ENCODE measurements at places on chromosomes 6 and 20. TPM values are rescaled to one million over a fixed set of nuclear protein-coding genes. Genes with fewer than 3 reads are reported as not detected.

Gene ZNF337
- 16.4 TPM for total RNA-seq

Gene TTI1
- 16.5 TPM for total RNA-seq

Gene NPEPL1
- total RNA-seq = 28.6 TPM

Gene PPP1R16B
- under 0.01 TPM for total RNA-seq

Gene MTHFD1L
- total RNA-seq = 20.1 TPM

Gene PACSIN1
- total RNA-seq = not detected

Gene AIF1
- not detected for total RNA-seq

Gene PSMB9
- total RNA-seq = 48.1 TPM

Gene SLC17A3
- total RNA-seq = not detected

Gene ACAT2
- total RNA-seq = 66.0 TPM

Gene RNF5
- total RNA-seq = 15.6 TPM

Gene NFATC2
- 0.09 TPM for total RNA-seq

Gene BMP7
- not detected for total RNA-seq

Gene GUCA1A
- not detected for total RNA-seq

Gene PLN
- under 0.01 TPM for total RNA-seq

Gene UBD
- total RNA-seq = 0.09 TPM

Gene SLC17A9
- total RNA-seq = 2.0 TPM

Gene CLIC1
- total RNA-seq = 664 TPM
